ENCODE measurements at places on chromosomes 6 and 20. TPM values are rescaled to one million over a fixed set of nuclear protein-coding genes. Genes with fewer than 3 reads are reported as not detected.

DNA sequence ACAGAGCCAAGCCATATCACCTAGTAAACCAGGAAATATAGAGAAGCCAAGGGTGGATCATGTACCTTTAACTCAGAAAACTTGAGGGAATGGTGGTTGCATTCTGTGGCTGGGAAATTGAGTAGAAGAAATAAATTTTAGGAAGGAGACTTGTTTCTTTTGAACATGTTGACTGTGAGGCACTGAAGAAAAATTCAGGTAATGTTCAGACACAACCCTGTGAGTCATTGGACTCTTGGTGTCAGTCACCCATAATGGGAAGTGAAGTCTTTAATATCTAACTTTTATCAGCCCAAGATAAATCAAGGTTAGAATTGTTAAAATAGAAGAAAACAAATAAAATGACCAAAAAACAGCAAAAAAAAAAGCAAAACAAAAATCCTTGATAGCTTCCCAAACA is 98.8 kb upstream of the GRIK2 start:
- no peak for DNase-seq
- H3K4me1 ChIP-seq: no peaks in the 10 kb centered on the region
- H3K27ac ChIP-seq: no peak overlapping the region
- H3K27me3 ChIP-seq: no peaks in the 10 kb centered on the region
- H3K36me3 ChIP-seq: no peaks in the 10 kb centered on the region

DNA sequence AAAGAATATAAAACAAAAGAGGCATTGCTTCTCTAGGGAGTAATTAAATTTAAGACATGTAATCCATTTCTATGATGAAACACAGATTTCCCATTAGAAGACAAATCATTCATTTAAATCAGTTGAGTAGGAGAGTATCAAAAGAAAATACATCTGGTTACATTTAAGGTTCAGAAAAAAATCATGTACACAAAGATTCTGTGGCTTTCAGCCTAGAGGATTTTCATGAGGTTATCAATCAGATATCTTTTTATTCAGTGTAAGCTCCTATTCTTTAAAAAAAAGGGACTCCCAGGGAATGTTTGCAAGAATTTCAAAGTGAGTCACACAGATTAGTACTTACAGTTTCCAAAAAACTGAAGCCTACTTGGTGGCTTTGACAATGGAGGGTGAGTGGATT is 24.9 kb downstream of the COL21A1 start:
- H3K4me3 ChIP-seq: no peak overlapping the region
- DNase-seq: no peak
- H3K4me1 ChIP-seq: peaks cover 4% of the 10 kb centered on the region
- no peaks in the 10 kb centered on the region for H3K27me3 ChIP-seq
- no peaks in the 10 kb centered on the region for H3K36me3 ChIP-seq
- no peak overlapping the region for H3K27ac ChIP-seq

DNA sequence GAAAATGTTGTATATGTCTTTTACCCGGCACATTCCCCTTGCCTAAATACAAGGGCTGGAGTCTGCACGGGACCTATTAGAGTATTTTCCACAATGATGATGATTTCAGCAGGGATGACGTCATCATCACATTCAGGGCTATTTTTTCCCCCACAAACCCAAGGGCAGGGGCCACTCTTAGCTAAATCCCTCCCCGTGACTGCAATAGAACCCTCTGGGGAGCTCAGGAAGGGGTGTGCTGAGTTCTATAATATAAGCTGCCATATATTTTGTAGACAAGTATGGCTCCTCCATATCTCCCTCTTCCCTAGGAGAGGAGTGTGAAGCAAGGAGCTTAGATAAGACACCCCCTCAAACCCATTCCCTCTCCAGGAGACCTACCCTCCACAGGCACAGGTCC is 11.3 kb upstream of the MAPRE1 start:
- no peaks in the 10 kb centered on the region for H3K27me3 ChIP-seq
- no peak overlapping the region for H3K27ac ChIP-seq
- no peaks in the 10 kb centered on the region for H3K36me3 ChIP-seq
- no peak for DNase-seq
- H3K4me3 ChIP-seq: no peak overlapping the region

GRCh38 chr6:24429146-24429545 is 26.4 kb downstream of the MRS2 start:
- H3K36me3 ChIP-seq: peaks cover 2% of the 10 kb centered on the region
- H3K4me1 ChIP-seq: no peaks in the 10 kb centered on the region
- no peak overlapping the region for H3K27ac ChIP-seq

GRCh38 chr6:128284128-128284527 is 236.3 kb downstream of the PTPRK start:
- no peak overlapping the region for H3K4me3 ChIP-seq
- peaks cover 2% of the 10 kb centered on the region for H3K4me1 ChIP-seq
- no peaks in the 10 kb centered on the region for H3K36me3 ChIP-seq
- H3K27ac ChIP-seq: no peak overlapping the region
- H3K27me3 ChIP-seq: no peaks in the 10 kb centered on the region
- DNase-seq: no peak

The ADGRB3 gene
- 6.1 TPM for total RNA-seq

The RIMS1 gene
- total RNA-seq: 5.7 TPM

The MANEA gene
- 12.8 TPM for total RNA-seq

The RPS6KA2 gene
- 43.2 TPM for total RNA-seq
